ENCODE measurements at places on chromosomes 12 and 14.

GRCh38 chr14:96911499-96912149 lies 114.4 kb downstream of the VRK1 start:
- no peak overlapping the region for H3K4me3 ChIP-seq
- H3K36me3 ChIP-seq, result peaks cover 46% of the 10 kb centered on the region
- no peak overlapping the region for H3K27ac ChIP-seq
- H3K4me1 ChIP-seq, result peaks cover 5% of the 10 kb centered on the region

- DNase-seq, result no peak
- H3K27ac ChIP-seq, result no peak overlapping the region
- no peak overlapping the region for H3K4me3 ChIP-seq
- H3K36me3 ChIP-seq, result no peaks in the 10 kb centered on the region
- H3K4me1 ChIP-seq, result no peaks in the 10 kb centered on the region
- H3K27me3 ChIP-seq, result peaks cover 2% of the 10 kb centered on the region
Observed at GRCh38 chr14:105989566-105990302, 463.4 kb downstream of the TMEM121 start.

GRCh38 chr12:2833810-2834209 lies 1.0 kb downstream of the NRIP2 start:
- peaks cover 4% of the 10 kb centered on the region for H3K27me3 ChIP-seq
- peaks cover 32% of the 10 kb centered on the region for H3K36me3 ChIP-seq
- H3K4me3 ChIP-seq, result no peak overlapping the region

DNA sequence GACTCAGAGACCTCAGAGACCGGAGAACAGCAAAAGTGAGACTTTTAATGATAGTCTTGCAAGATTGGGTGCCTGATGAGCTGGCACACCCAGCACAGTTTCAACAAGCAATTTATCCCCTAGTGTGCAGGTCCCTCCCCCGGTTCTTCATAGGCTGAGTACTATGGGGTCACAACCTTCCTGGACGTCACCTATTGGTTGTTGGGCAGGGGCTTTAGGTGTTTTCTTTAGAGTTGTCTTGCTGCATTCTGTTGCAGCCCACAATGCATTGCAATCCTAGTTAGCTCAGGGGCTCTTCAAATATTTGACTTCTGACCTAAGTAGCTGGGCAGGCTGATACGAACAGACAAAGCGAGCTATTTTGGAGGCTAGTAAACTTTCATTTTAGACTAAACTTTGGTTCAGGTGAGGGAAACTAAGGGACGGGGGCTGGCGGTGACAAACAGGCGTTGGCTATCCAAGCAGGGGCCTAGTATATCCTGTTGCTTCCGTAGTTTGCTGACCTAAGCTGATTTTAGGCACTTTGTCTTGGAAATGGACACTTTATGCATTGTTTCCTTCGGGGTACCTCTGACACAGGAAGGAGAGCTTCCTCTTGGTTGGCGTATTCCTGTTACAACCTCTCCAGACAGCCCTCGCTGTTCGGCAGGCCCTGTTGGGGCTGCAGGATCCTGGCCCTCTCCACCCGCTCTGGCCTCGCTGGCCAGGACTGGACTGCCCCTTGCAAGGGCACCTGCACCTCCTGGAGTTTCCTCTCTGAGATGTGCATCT lies 14.1 kb downstream of the SIVA1 start:
- H3K4me1 ChIP-seq, result peaks cover 25% of the 10 kb centered on the region
- DNase-seq, result no peak
- H3K36me3 ChIP-seq, result peaks cover 68% of the 10 kb centered on the region
- peaks cover 3% of the 10 kb centered on the region for H3K27me3 ChIP-seq
- H3K4me3 ChIP-seq, result peak overlapping the region; percentile 54

- H3K4me1 ChIP-seq, result no peaks in the 10 kb centered on the region
- H3K4me3 ChIP-seq, result no peak overlapping the region
- H3K36me3 ChIP-seq, result no peaks in the 10 kb centered on the region
- no peak for DNase-seq
Observed at GRCh38 chr12:77232045-77232444, 166.7 kb upstream of the E2F7 start.

GRCh38 chr12:103807561-103808238 lies 33.3 kb downstream of the NT5DC3 start:
- no peak overlapping the region for H3K27ac ChIP-seq
- H3K4me1 ChIP-seq, result peaks cover 18% of the 10 kb centered on the region
- no peak overlapping the region for H3K4me3 ChIP-seq
- no peak for DNase-seq
- H3K36me3 ChIP-seq, result peaks cover 40% of the 10 kb centered on the region

DNA sequence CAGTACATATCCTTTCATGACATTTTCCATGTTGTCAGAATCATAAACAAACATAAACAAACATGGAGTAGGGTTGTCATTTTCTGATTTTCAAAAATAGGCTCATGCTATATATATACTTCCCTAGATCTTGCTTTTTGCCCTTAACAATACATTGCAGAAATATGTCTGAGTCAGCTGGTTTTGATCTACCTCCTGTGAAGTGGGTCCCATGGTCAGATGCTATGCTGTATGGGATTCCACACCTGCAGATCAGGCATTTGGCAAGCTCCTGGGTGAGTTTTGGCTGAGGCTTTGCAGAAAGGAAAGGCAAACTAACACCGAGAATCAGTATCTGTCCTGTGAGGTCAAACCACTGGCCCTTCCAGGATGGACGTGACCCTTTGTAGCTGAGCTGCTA lies 183.0 kb upstream of the ARID2 start:
- peaks cover 6% of the 10 kb centered on the region for H3K27me3 ChIP-seq
- H3K36me3 ChIP-seq, result no peaks in the 10 kb centered on the region
- peaks cover 22% of the 10 kb centered on the region for H3K4me1 ChIP-seq
- DNase-seq, result no peak

- H3K36me3 ChIP-seq, result no peaks in the 10 kb centered on the region
- H3K27ac ChIP-seq, result no peak overlapping the region
- DNase-seq, result no peak
- peaks cover 2% of the 10 kb centered on the region for H3K27me3 ChIP-seq
- H3K4me3 ChIP-seq, result no peak overlapping the region
Observed at GRCh38 chr12:34399631-34400410, 377.5 kb downstream of the ALG10 start.

DNA sequence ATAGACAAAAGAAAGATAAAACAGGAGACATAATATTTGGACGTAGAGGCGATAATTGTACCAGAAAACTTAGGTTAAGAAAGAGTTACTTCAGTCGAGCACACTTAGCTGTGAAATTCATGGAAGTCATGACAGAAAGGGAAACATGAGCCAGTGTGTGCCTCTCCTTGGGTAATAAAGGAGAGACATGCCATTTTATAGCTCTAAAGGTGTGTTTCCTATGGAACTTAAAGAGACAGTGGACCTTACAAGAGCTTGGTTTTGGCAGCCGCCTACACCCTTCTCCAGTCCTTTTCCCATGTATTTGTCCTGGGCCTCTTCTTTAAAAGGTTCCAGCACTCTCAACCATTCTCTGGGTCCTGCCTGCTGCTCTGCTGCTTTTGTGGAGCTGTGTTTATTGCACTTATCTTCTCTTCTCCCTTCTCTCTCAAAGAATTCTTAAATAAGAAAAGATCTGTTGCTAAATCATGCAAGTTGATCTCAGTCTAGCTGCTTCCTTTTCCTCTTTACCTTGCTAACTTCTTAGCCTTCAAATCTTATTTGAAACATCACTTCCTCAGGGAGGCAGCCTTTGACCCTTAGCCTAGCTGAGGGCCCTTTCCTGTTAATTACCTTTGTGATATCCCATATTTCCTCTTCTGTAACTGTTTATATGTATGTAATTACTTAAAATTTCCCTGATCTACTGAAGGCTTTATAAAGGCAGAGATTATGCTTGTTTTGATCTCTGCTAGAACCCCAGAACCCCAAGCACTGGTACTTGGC lies 81.8 kb upstream of the EVL start:
- H3K27ac ChIP-seq, result peak overlapping the region; percentile 12
- peak overlapping the region; percentile 55 for H3K4me3 ChIP-seq
- peaks cover 33% of the 10 kb centered on the region for H3K4me1 ChIP-seq
- H3K36me3 ChIP-seq, result peaks cover 30% of the 10 kb centered on the region

- H3K4me1 ChIP-seq, result peaks cover 23% of the 10 kb centered on the region
- peaks cover 16% of the 10 kb centered on the region for H3K27me3 ChIP-seq
- H3K4me3 ChIP-seq, result peak overlapping the region; percentile 63
- no peaks in the 10 kb centered on the region for H3K36me3 ChIP-seq
- DNase-seq, result peak; percentile 60
Observed at GRCh38 chr14:104967386-104968152, 10.6 kb downstream of the AHNAK2 start.

GRCh38 chr12:67280572-67280971 lies 11.4 kb downstream of the CAND1 start:
- peaks cover 72% of the 10 kb centered on the region for H3K36me3 ChIP-seq
- no peak overlapping the region for H3K4me3 ChIP-seq
- peak overlapping the region; percentile 78 for H3K27ac ChIP-seq
- DNase-seq, result no peak
- H3K27me3 ChIP-seq, result no peaks in the 10 kb centered on the region

DNA sequence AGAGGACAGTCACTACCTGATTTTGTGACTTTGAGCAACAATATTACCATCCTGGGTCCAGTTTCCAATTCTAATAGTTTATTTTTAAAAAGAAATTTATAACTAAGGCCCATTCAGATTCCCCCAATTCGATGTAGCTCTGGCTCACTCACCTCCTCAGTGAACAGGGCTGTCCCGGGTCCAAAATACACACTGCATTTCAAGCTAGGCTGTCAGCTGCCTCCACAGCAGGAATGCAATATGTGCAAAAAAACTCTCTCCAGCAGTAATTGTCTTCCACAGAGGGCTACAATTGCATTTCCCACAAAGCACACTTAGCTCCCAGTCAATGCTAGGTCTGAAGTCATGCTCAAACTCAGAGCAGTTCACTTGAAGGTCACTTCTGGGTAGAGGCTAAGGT lies 39.3 kb upstream of the ZNF641 start:
- H3K4me1 ChIP-seq, result no peaks in the 10 kb centered on the region
- no peak overlapping the region for H3K4me3 ChIP-seq
- peaks cover 56% of the 10 kb centered on the region for H3K27me3 ChIP-seq
- DNase-seq, result no peak
- no peak overlapping the region for H3K27ac ChIP-seq

- H3K4me1 ChIP-seq, result peaks cover 22% of the 10 kb centered on the region
- DNase-seq, result no peak
- no peak overlapping the region for H3K27ac ChIP-seq
- no peaks in the 10 kb centered on the region for H3K36me3 ChIP-seq
- H3K27me3 ChIP-seq, result no peaks in the 10 kb centered on the region
- H3K4me3 ChIP-seq, result no peak overlapping the region
Observed at GRCh38 chr14:44609201-44609600, 102.1 kb upstream of the FSCB start.

DNA sequence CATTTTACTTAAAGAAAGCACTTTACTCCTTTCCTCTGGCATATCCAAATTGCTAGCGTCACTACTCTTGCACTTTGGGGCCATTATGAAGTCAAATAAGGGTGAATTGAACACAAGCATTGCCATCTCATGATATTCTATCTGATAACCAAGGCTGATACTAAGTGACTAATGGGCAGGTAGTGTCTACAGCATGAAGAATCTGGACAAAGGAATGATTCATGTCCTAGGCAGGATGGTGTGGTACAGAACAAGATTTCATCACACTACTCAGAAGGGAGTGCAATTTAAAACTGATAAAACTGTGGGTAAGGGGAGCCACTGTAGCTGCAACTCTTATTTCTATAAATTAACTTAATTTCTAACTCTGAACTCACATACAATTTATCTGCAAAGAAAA lies 7.7 kb upstream of the SLC6A15 start:
- H3K4me1 ChIP-seq, result no peaks in the 10 kb centered on the region
- no peaks in the 10 kb centered on the region for H3K36me3 ChIP-seq

- no peaks in the 10 kb centered on the region for H3K27me3 ChIP-seq
- H3K36me3 ChIP-seq, result no peaks in the 10 kb centered on the region
- H3K4me3 ChIP-seq, result no peak overlapping the region
- no peak for DNase-seq
Observed at GRCh38 chr14:42198010-42198409, 591.3 kb downstream of the LRFN5 start.

GRCh38 chr12:131448254-131448795 lies 262.6 kb upstream of the SFSWAP start:
- H3K36me3 ChIP-seq, result no peaks in the 10 kb centered on the region
- H3K27me3 ChIP-seq, result peaks cover 29% of the 10 kb centered on the region
- H3K4me3 ChIP-seq, result no peak overlapping the region
- no peak overlapping the region for H3K27ac ChIP-seq
- DNase-seq, result no peak

DNA sequence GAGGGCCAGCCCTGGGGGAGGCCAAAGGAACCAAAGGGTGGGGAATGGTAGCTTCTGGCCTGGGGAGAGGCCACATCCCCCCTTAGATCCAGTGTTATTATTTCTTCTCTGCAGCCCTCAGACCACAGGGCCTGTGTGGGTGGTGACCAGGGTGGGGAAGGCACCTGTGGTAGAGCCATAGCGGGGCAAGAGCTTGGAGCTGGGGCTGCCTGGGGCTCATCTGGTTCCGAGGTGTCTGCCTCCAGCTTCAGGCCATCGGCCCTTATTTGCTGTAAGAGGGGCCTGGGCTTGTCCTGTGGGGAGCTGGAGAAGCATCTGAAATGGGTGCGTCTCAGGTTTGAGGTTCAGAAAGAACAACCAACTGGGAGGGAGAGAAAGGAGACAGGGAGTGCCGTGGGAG lies 2.1 kb upstream of the B3GNT4 start:
- DNase-seq, result no peak
- H3K36me3 ChIP-seq, result no peaks in the 10 kb centered on the region
- H3K27ac ChIP-seq, result no peak overlapping the region
- H3K27me3 ChIP-seq, result peaks cover 47% of the 10 kb centered on the region
- H3K4me1 ChIP-seq, result peaks cover 37% of the 10 kb centered on the region
- no peak overlapping the region for H3K4me3 ChIP-seq

DNA sequence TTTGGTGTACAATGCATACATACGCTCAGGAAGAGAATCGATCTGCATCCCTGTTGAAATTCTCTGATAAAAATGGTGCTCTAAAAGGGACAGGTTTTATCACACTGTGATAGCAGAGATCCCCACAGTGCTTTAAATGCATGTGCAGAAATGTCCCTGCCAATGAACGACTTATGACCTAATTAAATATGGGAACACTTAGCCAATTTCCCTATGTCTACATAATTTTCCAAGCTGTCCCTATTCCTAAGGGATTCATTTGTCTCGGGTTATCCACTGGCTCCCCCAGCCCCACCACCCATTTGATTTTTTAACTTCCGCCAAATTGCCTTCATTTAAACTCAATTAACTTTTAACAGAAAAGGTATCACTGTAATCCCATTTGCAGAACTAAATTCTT lies 284.6 kb downstream of the TMEM132D start:
- no peaks in the 10 kb centered on the region for H3K4me1 ChIP-seq
- H3K36me3 ChIP-seq, result no peaks in the 10 kb centered on the region
- DNase-seq, result no peak
- H3K4me3 ChIP-seq, result no peak overlapping the region
- H3K27ac ChIP-seq, result no peak overlapping the region

- no peaks in the 10 kb centered on the region for H3K27me3 ChIP-seq
- H3K27ac ChIP-seq, result no peak overlapping the region
- peaks cover 19% of the 10 kb centered on the region for H3K36me3 ChIP-seq
- no peaks in the 10 kb centered on the region for H3K4me1 ChIP-seq
- no peak for DNase-seq
Observed at GRCh38 chr12:9130244-9130643, 14.5 kb upstream of the A2M start.

DNA sequence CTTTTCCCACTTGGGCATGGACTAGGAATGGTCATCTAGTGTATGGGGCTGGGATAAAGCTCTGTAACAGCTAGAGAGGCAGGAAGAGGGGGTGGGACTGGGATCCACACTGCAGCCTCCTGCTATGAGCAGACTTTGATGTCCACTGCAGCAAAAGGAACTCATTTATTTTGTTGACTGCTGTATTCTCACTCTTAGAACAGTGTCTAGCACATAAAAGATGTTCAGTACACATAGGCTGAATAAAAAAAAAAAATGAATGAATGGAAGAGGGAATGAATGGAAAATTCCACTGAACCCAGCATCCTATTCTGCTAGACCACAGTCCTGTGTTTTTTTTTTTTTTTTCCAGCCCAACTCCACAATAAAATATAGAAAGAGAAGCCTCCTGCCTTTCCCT lies 106.2 kb upstream of the NOS1 start:
- no peaks in the 10 kb centered on the region for H3K36me3 ChIP-seq
- H3K4me1 ChIP-seq, result peaks cover 30% of the 10 kb centered on the region
- H3K27ac ChIP-seq, result no peak overlapping the region
- H3K27me3 ChIP-seq, result peaks cover 22% of the 10 kb centered on the region
- no peak overlapping the region for H3K4me3 ChIP-seq
